Lower leg skin (tissue), 4 donors: ENCODE measurements at places on chromosomes 12 and 14. TPM values are rescaled to one million over a fixed set of nuclear protein-coding genes. Genes with fewer than 3 reads are reported as not detected.

GSKIP gene
- total RNA-seq: 25.0 TPM

PPP1R36 gene
- 0.89 TPM for total RNA-seq

KRT78 gene
- 193 TPM for total RNA-seq

ARHGEF25 gene
- 10.3 TPM for total RNA-seq

RCOR1 gene
- 20.1 TPM for total RNA-seq

INHBE gene
- not detected for total RNA-seq

C3AR1 gene
- 2.9 TPM for total RNA-seq

MYH6 gene
- not detected for total RNA-seq

CLEC2A gene
- 80.5 TPM for total RNA-seq

DIO3 gene
- total RNA-seq: 2.3 TPM

DBX2 gene
- 0.91 TPM for total RNA-seq

PLD4 gene
- 0.84 TPM for total RNA-seq

OR10P1 gene
- not detected for total RNA-seq

HOXC4 gene
- total RNA-seq: 2.5 TPM

SRRM4 gene
- 0.03 TPM for total RNA-seq

EAPP gene
- 55.2 TPM for total RNA-seq

CLEC4D gene
- not detected for total RNA-seq

GPHB5 gene
- total RNA-seq: not detected

GUCY2C gene
- 0.99 TPM for total RNA-seq

ACTR6 gene
- total RNA-seq: 7.6 TPM

FOXN4 gene
- not detected for total RNA-seq

RHOF gene
- total RNA-seq: 13.0 TPM
